ENCODE measurements at places on chromosomes 7 and 10.

GRCh38 chr10:30000802-30001571 lies 58.4 kb downstream of the JCAD start:
- no peak for DNase-seq

DNA sequence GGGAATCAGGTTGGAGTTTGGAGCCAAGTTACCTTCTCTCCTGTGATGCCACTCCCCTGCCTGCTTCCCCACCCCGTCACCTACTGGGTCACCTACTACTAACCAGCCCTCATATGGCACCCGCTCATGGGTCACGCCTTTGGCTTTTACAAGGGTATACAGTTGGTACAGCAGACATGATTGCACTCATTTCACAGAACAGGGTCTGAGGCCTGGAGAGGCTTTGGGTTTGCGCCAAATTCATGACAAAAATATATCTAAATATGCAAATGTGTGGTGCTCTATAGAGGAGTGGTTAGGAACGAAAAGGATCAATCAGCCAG lies 10.7 kb downstream of the CRYGN start:
- DNase-seq: no peak

DNA sequence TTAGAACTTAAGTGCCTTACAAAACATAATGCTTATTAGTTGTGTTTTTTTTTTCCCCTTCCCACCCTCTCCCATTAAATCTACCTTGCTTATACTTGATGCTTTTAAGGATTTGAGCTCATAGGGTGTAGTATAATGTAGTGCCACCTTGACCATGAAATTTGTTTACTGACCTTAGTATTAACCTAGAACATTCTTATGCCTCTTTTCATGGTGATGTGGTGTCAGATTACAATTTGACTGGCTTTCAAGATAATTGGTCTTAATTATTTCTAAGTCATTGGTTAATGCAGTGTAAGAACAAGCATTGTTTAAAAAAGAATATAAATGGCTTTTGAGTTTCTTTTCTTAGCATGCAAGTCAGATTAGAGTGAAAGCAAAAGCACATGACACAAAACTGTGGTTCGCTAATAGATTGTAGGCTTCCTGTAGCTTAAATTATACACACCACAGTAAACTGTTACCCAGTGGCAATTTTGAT lies 61.8 kb downstream of the ADD3 start:
- no peak for DNase-seq

DNA sequence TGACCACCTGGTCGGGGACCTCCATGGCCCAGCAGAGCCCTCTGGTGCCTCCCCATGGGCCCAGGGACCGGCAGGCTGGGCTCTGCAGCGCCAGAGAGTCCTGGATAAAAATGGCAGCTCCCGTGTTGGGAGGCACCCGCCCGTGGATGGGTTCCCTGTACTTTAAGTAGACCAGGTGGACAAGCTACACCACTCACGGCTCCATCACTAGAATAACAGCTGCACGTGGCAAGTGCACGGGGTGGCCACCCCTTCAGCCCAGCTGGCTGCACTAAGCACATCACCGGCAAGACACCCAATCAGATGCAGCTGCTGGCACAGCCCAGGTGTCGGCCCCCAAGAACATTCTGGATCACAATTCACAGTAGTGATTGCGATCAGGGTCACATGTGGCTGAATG lies 69.8 kb downstream of the DIP2C start:
- no peak for DNase-seq

GRCh38 chr7:93011351-93012294 lies 106.2 kb downstream of the SAMD9 start:
- no peak for DNase-seq

GRCh38 chr7:31003097-31003496 lies 39.3 kb downstream of the GHRHR start:
- DNase-seq: no peak

- no peak for DNase-seq
These were observed 94.8 kb downstream of the AUTS2 start for GRCh38 chr7:69693042-69693441.

DNA sequence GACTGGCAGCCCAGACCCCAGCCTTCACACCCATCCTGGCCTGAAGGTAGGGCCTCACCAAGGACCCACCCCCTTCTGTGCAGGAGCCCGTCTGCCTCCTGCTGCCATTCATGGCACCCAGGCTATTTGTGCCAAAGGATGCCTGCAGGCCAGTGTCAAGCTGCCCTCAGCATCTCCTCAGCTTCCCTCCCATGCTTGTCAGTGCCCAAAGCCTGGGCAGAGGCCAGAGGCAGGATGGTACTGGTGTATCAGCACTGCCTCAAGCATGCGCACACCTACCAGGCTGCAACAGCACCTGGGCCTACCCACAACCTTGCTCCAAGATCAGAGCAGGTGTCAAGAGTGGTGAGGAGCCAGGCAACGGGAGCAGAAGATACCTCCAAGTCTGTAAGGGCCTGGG lies 27.6 kb downstream of the SFTPA1 start:
- no peak for DNase-seq

DNA sequence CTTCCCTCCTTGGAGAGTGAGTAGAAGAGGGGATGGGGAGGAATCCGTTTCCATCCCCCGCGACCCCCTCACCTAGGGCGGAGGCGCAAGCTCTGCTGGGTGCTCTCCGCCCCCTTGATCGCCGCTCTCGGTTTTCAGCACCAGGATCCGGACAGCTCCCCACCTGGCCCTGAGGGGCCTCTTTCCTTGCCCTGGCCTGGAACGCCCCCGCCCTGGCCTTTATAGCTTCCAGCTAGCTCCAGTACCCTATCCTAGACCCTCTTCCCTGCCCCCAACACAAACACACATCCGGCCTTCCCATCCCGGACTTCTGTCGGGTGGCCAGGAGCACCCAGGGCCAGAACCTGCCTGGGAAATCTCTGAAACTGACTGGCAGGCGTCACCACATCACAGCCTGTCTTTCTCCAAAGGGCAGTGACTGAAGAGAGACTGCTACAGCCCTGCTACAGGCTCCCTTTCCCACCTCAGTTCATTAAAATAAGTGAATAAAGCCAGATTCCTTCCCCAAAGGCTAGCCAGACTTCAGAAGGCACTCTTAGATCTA lies 72.3 kb upstream of the LEP start:
- no peak for DNase-seq

All from activated T-helper 9 cell treated with anti-CD3 and anti-CD28 coated beads, Interleukin-2, amount 50 U/mL, for 16 hours (primary cell).